Esophagus (tissue), 2 donors: ENCODE measurements at places on chromosomes 13 and 19. TPM values are rescaled to one million over a fixed set of nuclear protein-coding genes. Genes with fewer than 3 reads are reported as not detected.

The F10 gene
- polyA plus RNA-seq, result 1.6 TPM

The DGKH gene
- 2.7 TPM for polyA plus RNA-seq

The LGALS14 gene
- not detected for polyA plus RNA-seq

The PLIN5 gene
- polyA plus RNA-seq, result 4.9 TPM

The DOCK9 gene
- polyA plus RNA-seq, result 83.1 TPM

The SMIM24 gene
- 0.02 TPM for polyA plus RNA-seq

The EFNB2 gene
- polyA plus RNA-seq, result 8.0 TPM

The MTIF3 gene
- polyA plus RNA-seq, result 62.1 TPM

The ZNF112 gene
- 0.90 TPM for polyA plus RNA-seq

The TNFRSF19 gene
- 4.2 TPM for polyA plus RNA-seq

The FAM32A gene
- polyA plus RNA-seq, result 68.5 TPM

The ELSPBP1 gene
- polyA plus RNA-seq, result not detected

The OR7D2 gene
- polyA plus RNA-seq, result 0.01 TPM

The CEACAM20 gene
- polyA plus RNA-seq, result not detected

The RBM42 gene
- polyA plus RNA-seq, result 61.5 TPM

The LMO7 gene
- polyA plus RNA-seq, result 115 TPM

The METTL21C gene
- not detected for polyA plus RNA-seq

The KLK12 gene
- polyA plus RNA-seq, result 12.4 TPM

The SPACA6 gene
- 14.0 TPM for polyA plus RNA-seq

The AP1M2 gene
- polyA plus RNA-seq, result 55.4 TPM

The CEACAM3 gene
- 0.76 TPM for polyA plus RNA-seq

The HIF3A gene
- 27.3 TPM for polyA plus RNA-seq

The KCNK6 gene
- 19.5 TPM for polyA plus RNA-seq

The ZNF681 gene
- 1.4 TPM for polyA plus RNA-seq

The ZNF208 gene
- 0.44 TPM for polyA plus RNA-seq

The GEMIN7 gene
- polyA plus RNA-seq, result 20.7 TPM
